ENCODE measurements at places on chromosomes 2 and 18.

GRCh38 chr18:26086959-26087358 is 3.5 kb downstream of the SS18 start:
- DNase-seq, result no peak

DNA sequence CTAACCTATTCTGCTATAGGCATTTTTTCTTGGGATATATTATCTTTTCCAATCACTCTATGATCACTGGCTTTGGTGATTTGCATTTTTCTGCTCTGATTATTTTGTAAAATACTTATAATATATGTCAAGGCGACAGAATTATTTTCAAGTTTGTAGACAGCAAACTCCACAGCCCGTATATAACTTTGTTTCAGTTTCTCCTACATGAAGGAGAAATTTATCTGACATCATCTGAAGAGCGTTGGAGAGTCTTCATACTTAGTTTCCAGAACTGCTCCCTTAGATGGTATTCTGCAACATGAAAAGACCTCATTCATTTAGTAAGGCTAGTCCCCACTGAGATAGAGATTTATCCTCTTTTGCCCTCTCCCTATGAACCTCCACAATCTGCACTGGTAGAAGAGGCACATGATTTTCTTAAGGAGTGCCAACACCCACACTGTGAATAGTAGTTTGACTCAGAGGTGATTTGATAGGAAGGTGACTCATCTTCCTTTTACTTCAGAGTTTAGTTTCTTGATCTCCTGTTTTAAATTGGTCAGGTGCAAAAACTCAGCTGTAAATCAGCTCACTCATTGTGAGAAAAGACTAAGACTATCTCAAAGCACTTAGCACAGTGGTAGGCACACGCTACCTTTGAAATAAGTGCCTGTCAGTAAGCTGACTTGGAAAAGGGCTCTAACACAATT is 1848.6 kb upstream of the CELF4 start:
- DNase-seq, result no peak

DNA sequence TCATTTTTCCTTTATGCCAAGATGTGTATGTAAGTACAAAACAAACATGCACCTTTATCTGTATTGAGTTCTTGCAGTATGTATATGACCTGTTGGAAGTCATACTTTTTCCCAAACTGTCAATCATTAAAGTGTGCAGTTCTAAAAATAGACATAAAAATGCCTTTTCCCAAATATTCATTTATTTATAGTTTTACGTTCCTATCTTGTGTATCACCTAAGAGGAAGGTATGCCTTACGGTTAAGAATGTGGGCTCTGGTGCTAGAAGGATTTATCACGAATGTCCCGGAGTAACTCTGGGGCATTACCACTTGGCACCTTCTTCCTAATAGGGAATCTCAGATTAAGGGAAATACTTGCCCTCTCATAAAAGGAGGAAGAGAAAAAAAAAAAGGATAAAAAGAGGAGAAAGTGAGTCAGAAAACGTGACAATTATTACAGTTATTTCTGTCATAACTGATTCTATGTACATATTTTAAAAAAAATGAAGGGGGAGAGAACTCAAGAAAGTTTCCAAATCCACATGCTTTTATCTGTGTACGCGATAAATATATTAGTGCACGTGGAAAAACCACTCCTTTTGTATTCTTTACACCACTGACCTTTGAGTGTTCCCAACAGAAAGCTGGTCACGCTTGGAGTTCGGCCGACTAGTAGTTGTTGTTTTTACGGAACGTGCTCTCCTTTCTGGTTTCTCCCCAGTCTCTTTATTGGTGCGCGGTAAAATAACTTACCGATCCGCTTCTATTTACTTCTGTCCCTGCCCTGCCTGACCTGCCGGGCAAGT is 721 bp downstream of the MCEE start:
- DNase-seq, result no peak

- no peak for DNase-seq
Observed at GRCh38 chr2:217945530-217945929, 57.3 kb downstream of the TNS1 start.

GRCh38 chr2:56133931-56134629 is 49.7 kb upstream of the CCDC85A start:
- DNase-seq, result no peak

DNA sequence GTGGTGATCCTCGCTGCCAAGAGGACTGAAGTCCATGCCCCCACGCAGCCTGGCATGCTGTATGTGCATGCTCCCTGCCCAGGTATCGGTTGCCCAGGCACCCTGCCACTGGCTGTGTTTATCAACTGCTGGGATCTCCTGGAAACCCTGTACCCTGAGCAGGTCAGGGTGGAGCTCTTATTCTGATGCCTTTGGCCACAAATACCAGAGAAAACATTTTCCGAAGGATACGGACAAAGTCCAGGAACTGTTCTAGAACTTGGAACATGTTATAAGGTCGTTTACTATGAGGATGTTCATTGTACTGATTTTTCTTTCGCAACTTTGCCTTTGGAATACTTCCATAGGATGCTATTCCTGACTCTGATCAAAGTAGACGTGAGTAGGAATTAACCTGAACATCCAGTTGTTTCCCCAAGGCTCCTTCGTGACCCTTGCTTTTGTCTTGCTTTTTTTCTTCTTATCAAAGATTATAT is 55.2 kb downstream of the TMEM17 start:
- no peak for DNase-seq

GRCh38 chr2:236366049-236366387 is 101.8 kb upstream of the ASB18 start:
- DNase-seq, result no peak

- no peak for DNase-seq
Observed at GRCh38 chr2:239321596-239322415, 79.0 kb downstream of the HDAC4 start.

- peak; percentile 41 for DNase-seq
Observed at GRCh38 chr2:187138265-187138664, 289.3 kb upstream of the ZSWIM2 start.

- DNase-seq, result no peak
Observed at GRCh38 chr2:10449838-10450691, 1.9 kb upstream of the ODC1 start.

GRCh38 chr2:234680688-234681619 is 184.1 kb upstream of the ARL4C start:
- no peak for DNase-seq

GRCh38 chr2:156401861-156402260 is 34.3 kb upstream of the GPD2 start:
- no peak for DNase-seq

GRCh38 chr2:168028362-168028761 is 219.0 kb downstream of the STK39 start:
- no peak for DNase-seq

- DNase-seq, result no peak
Observed at GRCh38 chr18:13409026-13409425, 190.5 kb downstream of the LDLRAD4 start.

DNA sequence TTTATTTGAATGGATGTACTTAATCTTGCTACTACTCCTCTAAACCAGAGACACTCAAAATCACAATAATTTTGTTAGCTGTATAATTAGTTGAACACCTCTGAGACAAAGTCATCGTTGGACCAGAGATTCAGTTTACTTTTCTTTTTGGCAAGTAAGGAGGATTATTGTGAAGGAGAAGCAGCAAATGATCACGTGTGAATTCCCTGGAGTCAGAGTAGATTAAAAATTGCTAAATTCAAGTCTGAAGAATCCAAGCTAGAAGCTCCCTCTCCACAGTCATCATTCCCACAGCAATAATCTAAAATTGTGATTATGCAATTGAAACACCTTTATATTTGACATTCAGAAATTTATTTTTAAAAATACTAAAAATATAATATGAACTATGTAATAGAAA is 484.4 kb downstream of the CMPK2 start:
- no peak for DNase-seq

GRCh38 chr18:30545393-30545792 is 497.1 kb downstream of the DSC3 start:
- DNase-seq, result no peak

GRCh38 chr2:20440001-20440560 is 6.8 kb upstream of the RHOB start:
- no peak for DNase-seq

- no peak for DNase-seq
Observed at GRCh38 chr2:152594022-152594766, 123.1 kb downstream of the PRPF40A start.

GRCh38 chr2:176665086-176665485 is 395.8 kb downstream of the MTX2 start:
- DNase-seq, result no peak

- no peak for DNase-seq
Observed at GRCh38 chr2:66127656-66128055, 307.3 kb upstream of the MEIS1 start.

- no peak for DNase-seq
Observed at GRCh38 chr2:3644891-3645605, 13.0 kb upstream of the ALLC start.

- DNase-seq, result no peak
Observed at GRCh38 chr18:55833543-55833942, 245.6 kb upstream of the TCF4 start.

DNA sequence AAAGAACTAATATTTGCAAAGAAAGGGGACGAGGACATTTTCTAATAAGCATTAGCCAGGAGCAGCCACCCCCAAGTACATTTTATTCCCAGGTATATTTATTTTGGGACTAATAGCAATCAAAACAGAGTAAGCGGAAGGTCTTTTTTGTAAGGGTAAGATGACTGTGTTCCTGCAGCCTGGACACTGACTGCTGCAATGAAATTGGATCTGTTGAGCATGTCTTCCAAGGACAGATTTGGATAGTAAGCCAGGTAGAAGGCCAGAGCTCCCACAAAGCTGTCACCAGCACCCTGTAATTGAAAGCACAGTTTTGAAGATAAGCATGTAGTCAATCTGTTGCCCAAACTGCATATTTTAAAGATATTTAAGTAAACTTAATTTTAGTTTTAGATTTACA is 10.0 kb downstream of the MRPL33 start:
- DNase-seq, result no peak

GRCh38 chr2:214995926-214996670 is 142.3 kb downstream of the ABCA12 start:
- DNase-seq, result no peak

- DNase-seq, result no peak
Observed at GRCh38 chr2:96885432-96886347, 15.8 kb upstream of the SEMA4C start.

DNA sequence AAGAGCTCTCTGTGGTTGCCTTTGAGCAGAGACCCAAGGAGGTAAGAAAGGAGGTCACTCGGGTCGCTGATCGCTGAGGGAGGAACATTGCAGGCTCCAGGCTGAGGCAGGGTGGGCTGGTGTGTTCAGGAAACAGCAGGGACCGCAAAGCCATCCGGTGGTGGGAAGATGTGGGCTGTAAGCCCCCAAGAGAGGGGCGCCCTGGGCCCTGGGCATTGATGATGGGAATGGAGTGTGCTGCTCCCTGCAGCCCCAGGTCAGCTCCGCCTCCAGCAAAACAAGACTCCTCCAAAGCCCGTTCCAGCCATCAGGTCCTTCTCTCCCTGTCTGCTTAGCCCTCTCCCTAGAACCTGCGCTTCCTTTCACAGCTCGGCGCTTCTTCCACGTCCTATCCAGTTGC is 229.7 kb downstream of the KLHL29 start:
- no peak for DNase-seq

DNA sequence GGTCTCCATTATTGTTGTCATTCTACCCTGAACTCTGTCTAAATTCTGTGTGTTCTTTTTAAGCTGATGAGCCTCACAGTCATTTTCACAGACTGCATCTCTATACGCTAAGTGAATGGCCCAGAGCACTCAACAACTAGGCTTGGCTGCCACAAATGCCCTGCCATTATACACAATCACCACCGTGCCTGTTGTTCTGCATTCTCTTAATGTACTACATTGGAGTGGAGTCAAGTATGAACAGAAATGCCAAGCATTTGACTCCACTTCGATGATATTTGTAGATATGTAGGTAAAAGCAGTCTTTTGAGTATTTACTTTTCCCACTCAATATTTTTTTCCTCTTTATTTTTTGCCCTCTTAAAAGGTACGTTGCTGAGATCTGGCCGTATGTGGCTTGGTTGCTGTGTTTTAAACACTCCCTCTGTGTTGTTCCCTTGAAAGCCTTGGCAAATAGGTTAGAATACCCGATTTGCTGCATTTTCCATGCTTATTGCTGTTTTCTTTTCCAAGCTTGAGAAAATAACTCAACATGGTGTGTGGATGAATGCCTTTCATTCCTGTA is 36.2 kb upstream of the TMEFF2 start:
- DNase-seq, result no peak

DNA sequence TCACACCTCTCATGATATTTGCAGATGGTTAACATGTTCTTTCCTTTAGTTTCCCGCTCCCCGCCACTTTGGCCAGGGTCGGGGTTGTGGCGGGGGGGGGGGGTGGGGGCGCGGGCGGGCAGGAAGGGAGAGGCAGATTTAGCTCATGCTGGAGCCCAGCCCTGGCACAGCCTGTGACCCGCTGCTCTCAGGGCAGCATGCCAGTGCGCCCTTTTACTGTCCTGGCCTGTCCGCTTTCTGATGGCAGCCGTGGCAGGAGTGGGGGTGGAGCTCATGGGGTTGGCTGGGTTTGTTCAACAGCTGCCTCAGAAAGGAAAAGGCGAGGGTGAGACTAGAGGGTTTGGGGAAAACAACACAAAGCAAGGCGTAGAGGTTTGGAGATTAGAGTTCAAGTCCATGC is 56.1 kb downstream of the TNP1 start:
- DNase-seq, result no peak

DNA sequence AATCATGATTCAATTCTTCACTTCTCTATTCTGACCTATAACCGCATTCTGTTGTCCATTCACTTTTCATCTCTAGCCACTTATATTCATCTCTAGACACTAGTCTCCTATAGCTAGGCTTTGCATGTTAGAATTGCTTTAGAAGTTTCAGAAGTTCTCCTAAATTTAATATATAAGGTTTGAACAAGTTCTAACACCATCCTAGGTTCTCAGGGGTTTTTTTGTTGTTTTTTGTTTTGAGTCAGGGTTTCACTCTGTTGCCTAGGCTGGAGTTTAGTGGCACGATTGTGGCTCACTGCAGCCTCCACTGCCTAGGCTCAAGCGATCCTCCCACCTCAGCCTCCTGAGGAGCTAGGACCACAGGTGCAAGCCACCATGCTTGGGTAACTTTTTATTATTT is 19.9 kb downstream of the WDSUB1 start:
- no peak for DNase-seq

DNA sequence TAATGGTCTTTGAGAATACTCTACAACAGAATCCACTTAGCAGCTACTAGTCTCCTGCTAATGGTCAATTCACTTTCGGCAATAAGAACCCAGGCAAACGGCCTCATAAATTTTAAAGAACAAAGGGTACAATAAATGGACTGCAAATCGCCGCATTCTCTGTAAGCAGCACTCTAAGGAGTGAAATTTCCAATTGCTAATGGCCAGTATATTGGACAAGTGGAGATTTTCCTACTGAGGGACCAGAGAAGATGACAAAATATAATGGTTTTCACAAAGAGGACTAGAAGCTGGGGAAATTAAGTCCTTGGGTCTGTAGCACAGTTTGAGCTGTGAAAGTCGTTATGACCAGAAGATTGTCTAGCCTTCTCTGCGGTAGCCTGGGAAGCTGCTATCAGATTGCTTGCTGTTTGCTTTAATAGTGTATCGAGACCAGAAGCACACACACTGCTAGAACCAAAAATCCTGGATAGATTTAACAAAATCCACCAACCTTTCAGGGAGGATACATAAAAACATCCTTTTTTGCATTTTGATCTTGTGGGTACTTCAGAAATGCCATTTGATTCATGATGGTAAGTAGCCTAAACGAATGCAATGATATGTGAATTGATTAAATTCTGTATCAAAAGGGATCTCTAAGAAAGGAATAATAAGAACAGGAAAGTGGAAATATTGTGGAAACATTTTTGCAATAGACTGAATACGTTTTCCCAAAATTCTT is 53.6 kb upstream of the ATP8B1 start:
- no peak for DNase-seq

- DNase-seq, result no peak
Observed at GRCh38 chr2:3418766-3419404, 39.4 kb downstream of the TRAPPC12 start.

GRCh38 chr2:112754564-112754963 is 9.8 kb downstream of the CKAP2L start:
- DNase-seq, result no peak
